ENCODE measurements at places on chromosomes 2 and 18. TPM values are rescaled to one million over a fixed set of nuclear protein-coding genes. Genes with fewer than 3 reads are reported as not detected.

The DNAJC5G gene
- 0.44 TPM for total RNA-seq

- peak; percentile 19 for DNase-seq
Measured at GRCh38 chr18:49921318-49921985, 108.1 kb upstream of the ACAA2 start.

DNA sequence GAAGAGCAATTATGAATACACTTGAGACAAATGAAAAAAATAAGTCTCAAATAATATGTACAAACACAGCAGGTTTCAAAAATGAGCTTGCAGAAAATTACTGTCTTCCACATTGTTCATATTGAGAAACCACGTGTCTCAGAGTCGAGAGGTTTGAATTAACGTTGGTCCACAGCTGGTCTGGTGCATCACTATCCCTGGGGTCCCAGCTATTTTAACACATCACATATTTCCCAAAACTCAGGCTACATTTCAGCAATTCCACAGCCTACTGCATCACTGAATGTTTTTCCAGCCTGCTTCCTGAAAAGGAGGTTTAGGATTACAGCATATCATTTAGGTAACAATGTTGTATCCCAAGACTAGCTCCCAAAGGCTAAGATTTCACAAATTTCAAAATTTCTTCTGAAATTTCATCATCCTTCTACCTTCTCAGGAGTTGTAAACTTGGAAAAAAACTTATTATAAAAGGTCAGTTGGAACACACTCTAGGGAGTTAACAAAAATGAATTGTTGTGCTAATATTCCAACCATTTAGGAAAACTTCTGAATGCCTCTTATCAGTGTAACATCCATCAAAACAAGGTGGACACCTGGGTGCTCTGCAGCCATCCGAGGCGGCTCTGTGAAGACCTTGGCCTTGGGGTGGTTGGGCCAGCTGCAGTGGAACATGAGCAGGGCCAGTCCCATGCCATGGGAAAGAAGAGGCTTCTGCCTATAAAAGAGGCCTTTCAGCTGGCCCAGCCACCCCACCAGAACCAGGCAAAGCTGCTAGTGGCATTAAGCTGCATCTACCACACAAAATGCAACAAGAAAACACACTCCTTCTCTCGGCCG lies 198.1 kb upstream of the RBBP8 start:
- no peak for DNase-seq

DNA sequence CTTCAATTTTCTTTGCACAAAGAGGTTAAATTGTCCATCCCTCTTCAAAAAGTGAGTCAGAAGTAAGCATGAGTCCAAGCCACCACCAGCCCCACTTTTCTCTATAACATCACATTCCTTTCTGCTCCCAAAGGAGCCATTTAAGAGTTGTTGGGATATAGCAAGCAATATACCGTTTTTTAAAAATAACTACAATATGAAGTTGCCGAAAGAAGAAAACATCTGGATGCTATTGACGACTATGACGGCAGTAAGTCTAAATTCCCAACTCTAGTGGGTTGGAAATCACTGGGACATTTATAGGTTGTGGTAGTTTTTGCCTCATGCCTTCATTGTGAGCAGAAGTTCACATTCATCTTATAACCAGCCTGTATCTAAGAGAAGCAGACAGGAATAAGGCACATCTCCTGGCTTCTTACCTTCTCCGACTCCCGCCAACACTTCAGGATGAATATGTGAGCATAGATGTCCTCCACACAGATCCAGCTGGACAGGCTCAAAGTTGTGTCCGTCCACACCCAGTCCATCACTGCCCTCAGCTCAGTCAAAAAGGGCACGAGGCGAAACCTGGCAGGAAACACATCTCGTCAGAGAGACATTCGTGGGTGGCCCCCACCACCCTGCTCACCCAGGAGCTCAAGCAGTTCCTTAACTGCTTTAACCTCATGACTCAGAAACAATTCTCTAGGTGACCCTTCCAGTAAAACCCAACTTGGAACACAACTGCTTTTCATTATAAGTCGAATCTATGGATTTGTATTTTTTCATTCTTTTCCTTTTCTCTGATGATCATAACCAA lies 163.6 kb downstream of the NAPG start:
- no peak for DNase-seq

DNA sequence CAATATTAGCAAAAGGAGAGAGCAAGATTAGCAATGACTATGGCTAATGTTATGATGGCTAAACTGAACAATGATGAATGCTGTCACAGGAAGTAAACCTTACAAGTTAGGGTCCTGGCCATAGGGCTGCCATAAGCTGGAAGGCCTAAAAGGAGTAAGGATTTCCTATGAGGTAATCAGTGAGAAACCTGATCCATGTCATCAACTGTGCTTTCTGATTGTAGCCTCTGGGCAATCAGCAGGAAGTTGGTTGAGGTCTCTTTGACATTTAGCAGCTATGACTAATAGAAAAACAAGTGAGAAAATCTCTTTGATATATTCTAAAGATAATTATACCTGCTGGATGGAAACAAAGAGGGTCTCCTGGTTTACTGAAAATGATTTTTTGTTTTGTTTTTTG lies 193.0 kb downstream of the RAB3GAP1 start:
- DNase-seq: peak; percentile 90
